ENCODE measurements at places on chromosomes 3 and 15. TPM values are rescaled to one million over a fixed set of nuclear protein-coding genes. Genes with fewer than 3 reads are reported as not detected.

GRCh38 chr3:20225769-20226168 is 39.8 kb upstream of the SGO1 start:
- DNase-seq = no peak

- no peak for DNase-seq
These were observed 421.3 kb downstream of the PYDC2 start for GRCh38 chr3:191882289-191882688.

DNA sequence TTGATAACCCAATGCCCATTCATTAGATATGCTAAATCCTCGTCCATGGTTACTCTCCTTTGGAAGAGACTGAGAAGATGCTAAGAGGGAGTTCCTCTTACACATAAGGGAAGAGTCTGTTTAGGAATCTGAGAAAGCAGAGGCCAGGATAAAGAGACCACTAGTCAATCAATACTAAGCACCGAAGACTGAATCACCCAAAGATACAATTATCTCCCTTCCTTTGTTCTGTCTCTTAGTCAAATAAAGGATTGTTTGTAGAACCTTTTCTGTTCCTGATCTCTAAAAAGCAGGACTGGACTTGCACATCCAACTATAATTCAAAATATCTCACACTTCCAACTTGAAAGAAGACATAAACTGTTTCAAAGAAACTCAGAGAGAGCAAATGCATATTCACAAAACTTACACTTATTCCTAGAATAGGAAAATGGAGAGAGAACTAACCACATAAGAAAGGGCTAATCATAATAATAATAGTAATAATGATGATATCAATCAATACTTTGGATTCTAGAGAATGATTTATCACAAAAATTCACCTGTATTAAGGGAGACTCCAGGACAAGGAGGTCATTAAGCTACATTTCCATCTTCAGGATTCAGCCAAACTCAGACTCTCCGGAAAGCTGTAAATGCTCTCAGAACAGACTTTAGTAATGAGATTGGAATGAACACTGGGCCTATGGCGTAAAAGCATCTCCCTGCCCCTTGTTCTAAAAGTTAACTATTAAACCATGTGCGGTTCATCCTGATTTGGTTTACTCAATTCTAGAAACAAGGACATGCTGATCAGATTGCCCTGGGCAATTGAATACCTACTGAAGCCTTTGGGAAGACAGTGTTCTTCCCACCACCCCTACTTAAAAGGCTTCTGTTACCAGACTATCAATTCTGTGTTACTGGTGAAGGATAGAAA is 401.5 kb downstream of the ZBTB20 start:
- DNase-seq = no peak

- no peak for DNase-seq
These were observed 193.9 kb downstream of the PLOD2 start for GRCh38 chr3:145967043-145967442.

GRCh38 chr3:50324351-50325112 is 2.0 kb upstream of the HYAL2 start:
- DNase-seq = peak; percentile 72

DNA sequence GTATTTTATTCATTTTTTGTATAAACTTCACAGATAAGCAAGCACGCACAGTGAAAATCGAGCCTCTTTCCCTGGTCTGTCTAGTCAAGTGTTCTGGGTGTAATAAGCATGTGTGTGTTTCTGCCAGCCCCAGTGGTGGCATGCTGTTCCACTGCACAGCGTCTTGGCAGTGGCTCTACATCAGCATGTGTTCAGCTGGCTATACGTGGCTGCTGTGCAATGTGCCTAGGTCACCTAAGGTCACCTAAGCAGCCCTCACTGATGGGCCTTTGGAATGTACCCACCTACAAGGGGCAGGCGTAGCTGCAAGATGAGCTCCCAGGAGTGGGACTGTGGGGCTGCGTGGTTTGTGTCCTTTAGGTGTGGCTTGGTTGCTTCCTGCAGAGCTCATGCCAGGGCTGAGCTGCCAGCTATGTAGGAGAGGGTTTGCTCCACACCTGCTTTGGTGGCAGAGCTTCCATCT is 4.9 kb downstream of the LIMD1 start:
- DNase-seq = no peak

DNA sequence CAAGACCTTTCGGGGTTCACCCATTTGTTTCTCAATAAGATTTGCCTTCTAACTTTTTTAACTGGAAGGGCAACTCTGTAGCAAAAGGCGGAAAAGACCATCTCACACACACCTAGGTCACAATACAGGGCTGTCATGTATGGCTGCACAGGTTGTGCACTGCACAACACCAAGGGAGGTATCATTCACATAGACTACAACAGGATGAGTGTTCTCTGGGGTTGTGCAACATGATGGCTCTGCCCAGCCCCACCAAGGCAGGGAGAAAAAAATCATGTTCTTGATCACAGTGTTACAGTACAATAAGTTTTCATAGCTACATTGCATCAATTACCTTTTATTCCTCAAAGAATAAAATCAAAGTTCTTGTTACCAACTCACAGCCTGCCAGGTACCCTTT is 52.8 kb downstream of the ANXA2 start:
- no peak for DNase-seq

DNA sequence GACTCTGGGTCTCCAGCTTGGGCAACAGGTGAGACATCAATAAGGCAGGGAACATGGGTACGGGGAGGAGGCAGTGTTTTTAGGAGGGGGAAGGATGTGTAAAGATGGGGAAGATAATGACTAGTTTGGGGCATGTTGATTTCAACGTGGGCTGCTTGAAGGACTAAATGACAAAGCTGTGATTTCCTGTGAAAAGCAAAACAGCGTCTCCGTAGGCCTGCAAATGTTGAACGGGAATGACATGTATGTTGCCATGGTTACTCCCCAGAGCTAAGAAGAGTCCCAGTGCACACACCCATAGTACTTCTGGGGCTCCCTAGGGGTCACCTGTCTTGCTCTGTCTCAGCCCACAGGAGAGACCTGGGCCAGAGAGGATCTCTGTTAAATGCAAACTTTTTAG is 71.3 kb upstream of the ETV5 start:
- DNase-seq = no peak

DNA sequence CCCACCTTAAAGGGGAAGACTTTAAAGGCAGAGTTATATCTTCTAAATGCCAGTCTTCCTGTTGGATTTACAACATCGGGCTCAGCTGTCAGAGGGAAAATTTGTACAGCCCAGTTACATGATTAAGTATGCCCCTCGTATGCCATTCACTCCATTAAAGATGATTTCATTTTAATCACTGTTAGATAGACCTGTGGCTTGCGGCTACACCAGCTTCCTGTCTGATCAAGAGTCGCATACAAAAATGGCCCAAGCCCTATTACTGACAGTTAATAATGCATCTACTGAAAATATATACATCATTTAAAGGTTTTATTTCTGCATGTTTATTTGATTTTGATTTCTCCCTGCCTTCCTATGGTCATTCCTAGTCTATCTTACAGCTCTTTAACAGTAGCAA is 7.1 kb downstream of the EIF4E3 start:
- no peak for DNase-seq

DNA sequence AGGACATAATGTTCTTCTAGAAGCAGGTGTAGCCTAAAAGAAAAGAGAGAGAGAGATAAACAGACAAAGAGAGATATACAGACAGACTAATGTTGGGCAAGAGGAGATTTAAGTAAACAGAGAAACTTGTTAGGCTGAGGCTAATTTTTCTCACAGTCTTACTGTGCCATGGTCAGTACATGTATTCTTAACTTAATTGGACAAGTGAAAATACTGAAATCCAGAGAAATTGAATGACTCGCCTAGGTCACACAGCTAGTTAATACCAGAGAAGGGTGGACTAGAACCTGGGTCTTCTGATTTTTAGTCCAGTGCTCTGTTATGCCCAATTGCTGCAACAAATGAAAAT is 6.7 kb upstream of the ZNF609 start:
- no peak for DNase-seq

GRCh38 chr3:151443583-151443982 is 17.3 kb downstream of the IGSF10 start:
- DNase-seq = no peak

DNA sequence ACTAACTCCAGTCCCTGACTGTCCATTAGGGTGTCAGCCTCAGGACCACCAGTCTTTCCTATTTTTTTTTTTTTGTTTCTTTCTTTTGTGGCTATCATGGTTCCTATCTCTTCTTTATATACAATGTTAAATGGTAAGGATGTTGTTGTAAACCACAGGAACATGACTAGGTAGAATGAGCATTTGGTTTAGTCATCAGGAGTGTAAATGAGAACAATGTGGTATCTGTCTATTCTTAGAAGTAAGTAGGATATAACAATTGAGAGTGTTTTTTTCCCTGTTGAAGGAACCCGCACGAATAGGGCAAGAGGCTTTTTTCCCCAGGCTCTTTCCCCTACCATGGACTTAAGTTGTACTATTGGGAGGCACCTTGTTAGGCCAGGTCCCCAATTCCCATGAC is 880.3 kb upstream of the GBE1 start:
- DNase-seq = no peak

DNA sequence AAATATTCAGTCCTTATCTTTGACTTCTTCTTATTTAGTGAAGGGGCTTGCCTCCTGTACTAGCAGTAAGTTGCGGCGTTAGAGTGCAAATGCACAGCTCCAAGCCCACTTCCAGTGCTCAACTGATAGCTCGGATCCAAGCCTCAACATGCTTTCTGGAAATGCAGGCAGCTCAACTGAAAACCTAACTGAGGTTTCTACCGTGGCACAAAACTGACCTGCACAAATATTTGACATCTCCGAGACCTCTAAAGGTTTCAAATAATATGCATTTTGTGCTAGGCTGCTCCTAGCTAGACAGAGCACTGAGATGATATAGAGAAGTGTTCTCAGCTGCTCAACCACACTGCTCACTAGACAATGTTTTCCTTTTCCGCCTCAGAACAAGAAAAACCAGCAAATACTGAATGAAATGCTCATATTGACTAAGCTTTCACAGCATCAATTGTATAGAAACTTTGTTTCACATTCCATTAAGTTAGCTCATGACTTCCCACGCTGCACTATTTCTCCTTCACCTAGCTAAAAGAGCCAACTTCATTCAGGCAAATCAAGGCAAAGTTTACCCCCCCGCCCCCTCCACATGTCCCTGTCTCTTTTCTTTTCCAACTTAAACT is 822 bp downstream of the ZNF385D start:
- DNase-seq = no peak

GRCh38 chr15:39834256-39834655 is 51.6 kb upstream of the FSIP1 start:
- DNase-seq = no peak

- no peak for DNase-seq
These were observed 167.2 kb upstream of the GOLIM4 start for GRCh38 chr3:168262887-168263286.

DNA sequence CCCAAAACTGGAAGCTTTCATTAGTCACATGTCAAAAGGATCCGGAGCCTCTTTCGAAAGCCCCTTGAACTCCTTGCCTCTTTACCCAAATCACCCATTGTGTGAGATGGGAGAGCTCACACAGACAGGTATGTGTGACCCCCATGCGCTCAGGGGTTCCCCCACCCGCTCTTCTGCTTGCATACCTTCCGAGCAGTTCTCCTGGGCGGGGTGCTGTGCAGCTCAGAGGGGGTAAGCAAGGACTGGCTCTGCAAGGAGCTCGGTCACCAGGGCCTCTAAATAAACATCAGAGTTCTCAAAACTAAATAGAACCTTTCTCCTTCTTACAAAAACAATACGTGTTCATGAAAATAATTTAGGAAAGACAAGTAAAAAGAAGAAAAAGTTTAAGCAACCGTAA is 55.7 kb downstream of the PXYLP1 start:
- DNase-seq = no peak

GRCh38 chr15:53811530-53811929 is 52.1 kb upstream of the WDR72 start:
- no peak for DNase-seq

DNA sequence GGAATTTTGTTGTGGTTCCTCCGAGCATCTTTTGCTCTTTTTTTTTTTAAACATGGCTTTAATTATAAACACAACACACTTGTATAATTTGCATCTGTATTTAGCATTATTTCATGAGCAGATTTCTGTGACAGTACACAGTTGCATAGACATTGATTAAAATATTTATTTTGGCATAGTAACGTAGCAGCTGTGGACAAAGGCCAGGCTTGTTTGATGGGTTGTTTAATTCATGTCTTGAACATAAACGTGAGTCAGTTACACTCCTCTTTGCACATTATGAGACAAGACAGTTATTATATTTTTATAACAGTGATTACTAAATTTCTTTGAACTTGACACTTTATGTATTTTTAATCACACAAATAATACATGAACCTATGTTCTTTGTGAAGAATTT is 182.5 kb downstream of the CACNA2D3 start:
- no peak for DNase-seq

Gene DUOXA2
- total RNA-seq = not detected

Gene RTP3
- total RNA-seq = not detected

Gene TIMP4
- not detected for total RNA-seq

Gene NEDD4
- 13.3 TPM for total RNA-seq

Gene HEG1
- total RNA-seq = 20.7 TPM

Gene ACOX2
- total RNA-seq = not detected

Data from activated naive CD8-positive, alpha-beta T cell treated with anti-CD3 and anti-CD28 coated beads for 36 hours (primary cell).